ENCODE measurements at places on chromosomes 12 and 14.

GRCh38 chr12:46609674-46610073 lies 216.1 kb downstream of the SLC38A4 start:
- DNase-seq: no peak

- no peak for DNase-seq
Observed at GRCh38 chr12:96233939-96234461, 39.8 kb downstream of the ELK3 start.

- DNase-seq: no peak
Observed at GRCh38 chr12:57452181-57452936, 2.7 kb upstream of the INHBE start.

GRCh38 chr14:36661506-36662257 lies at the start of gene PAX9:
TSS of gene PAX9 (plus strand) at chr14:36661860. CDS start at chr14:36662090, 230 bp downstream.
- peak; percentile 59 for DNase-seq

- no peak for DNase-seq
Observed at GRCh38 chr12:2443776-2444175, 351.0 kb upstream of the FKBP4 start.
